ENCODE measurements at places on chromosomes 2 and 18. TPM values are rescaled to one million over a fixed set of nuclear protein-coding genes. Genes with fewer than 3 reads are reported as not detected.

GRCh38 chr18:55534547-55534946 is 53.4 kb downstream of the TCF4 start:
- DNase-seq: no peak

DNA sequence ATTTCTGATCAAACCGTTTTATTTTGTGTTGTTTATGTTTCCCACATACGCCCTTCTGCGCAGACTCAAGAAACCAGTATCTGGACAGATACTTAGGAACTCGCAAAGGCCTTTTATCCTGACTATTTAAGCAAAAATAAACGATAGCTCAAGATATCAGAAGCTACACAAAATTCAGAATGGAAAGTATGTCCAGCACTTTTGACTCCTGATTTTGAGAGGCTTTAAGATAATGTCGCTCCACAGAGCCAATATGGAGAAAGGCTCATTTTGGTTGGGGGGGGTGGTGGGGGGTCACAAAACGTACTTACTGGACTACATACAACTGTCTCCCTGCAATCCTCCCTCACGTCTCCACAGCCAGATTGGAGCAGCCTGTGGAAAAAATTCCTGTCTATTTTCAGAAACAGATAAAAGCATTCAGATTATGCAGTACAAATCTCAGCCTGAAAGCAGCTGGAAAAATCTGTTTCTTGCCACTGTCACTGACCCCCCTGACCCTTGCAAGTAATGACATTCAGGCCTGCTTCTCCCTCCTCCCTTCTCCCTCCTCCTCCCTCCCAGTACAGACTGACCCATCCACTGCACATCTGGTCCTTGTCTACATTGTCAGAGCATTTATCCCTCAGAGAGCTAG is 34.9 kb upstream of the LCLAT1 start:
- DNase-seq: peak; percentile 76

- DNase-seq: no peak
These were observed 74.2 kb downstream of the NCAPH start for GRCh38 chr2:96409820-96410164.

DNA sequence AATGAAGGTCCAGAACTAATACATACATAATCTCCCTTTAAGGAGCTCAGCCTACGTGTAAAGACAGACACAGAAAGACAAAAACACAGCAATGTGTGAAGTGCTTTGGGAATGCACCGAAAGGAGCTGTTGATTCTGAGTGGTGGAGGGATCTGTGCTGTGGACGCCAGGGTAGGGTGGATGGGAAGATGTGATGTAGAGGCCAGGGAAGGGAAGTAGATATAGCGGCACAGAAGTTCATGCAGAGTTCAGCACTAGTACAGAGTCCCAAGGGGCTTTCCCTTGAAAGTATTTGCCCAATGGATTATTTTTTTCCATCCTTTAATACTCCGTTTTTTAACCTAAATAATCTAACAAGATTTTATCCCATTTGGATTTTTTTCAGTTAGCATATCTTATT is 32.1 kb upstream of the DOCK10 start:
- DNase-seq: no peak

DNA sequence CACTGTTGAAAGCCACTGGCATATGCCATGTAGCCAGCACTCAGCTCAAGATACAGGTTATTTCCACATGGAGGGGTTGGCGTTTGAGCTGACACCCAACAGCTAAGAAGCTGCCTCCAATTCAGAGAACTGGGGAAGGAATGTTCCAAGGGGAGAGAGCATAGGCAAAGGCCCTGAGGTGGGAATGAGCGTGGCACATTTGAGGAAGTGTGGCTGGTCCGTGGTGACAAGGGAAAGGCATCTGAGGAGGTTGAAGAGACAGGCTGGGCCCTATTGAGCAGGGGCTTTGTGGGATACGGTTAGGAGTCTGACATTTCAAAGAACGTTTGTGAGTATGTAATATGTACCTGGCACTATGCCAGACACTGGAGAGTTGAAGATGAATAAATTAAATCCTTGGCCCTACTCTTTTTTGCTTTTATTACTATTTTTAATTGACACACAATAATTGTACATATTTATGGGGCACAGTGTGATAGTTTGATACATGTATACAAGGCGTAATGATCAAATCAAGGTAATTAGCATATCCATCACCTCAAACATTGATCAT is 27.6 kb upstream of the TMBIM1 start:
- no peak for DNase-seq

DNA sequence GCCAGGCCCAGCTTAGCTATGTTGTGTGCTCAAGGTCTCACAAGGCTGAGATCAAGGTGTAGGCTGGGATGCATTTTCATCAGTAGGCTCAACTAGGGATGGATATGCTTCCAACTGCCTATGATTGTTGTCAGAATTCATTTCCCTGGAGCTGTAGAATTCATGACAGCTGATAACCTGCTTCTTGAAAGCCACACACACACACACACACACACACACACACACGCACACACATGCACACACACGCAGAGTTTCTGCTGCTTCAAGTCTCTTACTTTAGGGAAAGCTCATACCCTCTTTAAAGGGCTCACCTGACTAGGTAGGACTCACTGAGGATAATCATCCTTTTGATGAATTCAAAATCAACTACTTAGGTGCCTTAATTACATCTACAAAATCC is 8.2 kb upstream of the VPS4B start:
- no peak for DNase-seq

- DNase-seq: peak; percentile 11
These were observed 940 bp upstream of the BOLA3 start for GRCh38 chr2:74148457-74149246.

GRCh38 chr18:2961821-2962220 is 51.1 kb downstream of the LPIN2 start:
- no peak for DNase-seq

DNA sequence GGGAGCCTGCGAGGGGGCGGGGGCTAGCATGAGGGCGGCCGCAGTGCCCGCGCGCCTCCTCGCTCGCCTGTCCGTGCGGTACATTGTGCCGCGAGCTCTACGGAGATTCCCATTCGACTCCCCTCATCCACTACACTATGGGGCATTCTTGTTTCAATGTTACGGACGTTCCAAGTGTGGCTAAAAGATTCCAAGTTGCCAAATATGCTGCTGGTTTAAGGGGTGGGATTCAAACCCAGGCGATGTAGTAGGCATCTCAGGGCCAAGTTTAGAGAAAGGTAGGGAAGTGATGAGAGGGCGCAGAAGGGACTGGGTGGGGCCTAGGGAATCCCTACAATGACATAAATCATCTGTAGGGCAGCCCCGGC is 10.0 kb upstream of the CRYBA2 start:
- no peak for DNase-seq

DNA sequence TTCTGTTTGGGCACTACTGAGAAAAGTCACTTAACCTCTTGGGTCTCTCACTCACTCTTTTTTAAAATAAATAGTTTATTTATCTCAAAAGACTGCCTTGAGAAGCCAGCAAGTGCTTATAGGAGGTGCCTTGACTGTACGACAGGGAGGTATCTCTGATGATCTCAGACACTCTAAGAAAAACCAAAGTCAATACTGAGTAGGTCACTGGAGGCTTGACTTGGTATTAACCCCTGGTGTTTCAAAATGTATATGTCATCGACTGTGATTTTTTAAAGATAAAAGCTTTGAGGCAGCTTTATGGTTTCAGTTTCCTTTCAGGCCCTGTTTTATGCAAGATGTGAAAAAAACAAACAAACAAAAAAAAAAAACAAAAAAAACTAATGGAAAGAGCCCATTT is 33.7 kb downstream of the MREG start:
- no peak for DNase-seq

GRCh38 chr2:221589696-221590095 is 17.6 kb upstream of the EPHA4 start:
- DNase-seq: no peak

DNA sequence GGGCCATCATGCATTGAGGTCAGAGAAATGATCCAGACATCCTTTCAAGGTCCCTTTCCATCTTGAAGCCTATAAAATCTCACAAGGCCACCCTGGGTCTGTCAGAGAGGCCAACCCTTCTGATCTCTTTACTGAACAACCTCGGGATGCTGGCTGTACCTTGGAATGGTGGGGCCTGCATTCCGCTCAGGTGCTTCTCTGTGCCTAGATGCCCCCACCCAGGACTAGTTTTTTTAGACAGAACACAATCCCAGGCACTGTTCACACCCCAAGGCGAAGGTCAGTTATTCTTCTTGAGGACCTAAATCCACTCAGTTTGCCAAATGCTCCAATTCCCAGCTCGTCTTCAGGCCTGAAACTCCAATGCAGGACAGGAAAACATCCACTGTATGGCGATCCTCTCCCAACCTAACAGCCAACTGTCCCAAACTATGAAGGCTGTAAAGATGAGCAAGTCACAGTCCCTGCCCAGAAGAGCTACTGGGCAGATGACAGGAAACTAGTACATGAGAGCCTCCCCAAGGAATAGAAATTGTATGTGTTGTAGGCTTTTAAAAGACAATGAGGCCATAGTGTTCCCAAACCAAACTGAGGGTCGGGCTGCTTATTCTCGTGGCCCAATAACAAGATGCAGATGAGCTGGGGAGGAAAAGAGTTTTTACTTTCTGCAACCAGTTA is 154.4 kb upstream of the ACAA2 start:
- DNase-seq: no peak

Gene COLEC11
- polyA plus RNA-seq: 0.56 TPM

Gene ANTXR1
- polyA plus RNA-seq: 108 TPM

Gene IL1RL1
- 0.41 TPM for polyA plus RNA-seq

Gene CFAP65
- polyA plus RNA-seq: not detected

Gene SLC16A14
- polyA plus RNA-seq: 2.8 TPM

Gene RPL31
- 3,298 TPM for polyA plus RNA-seq

Measured in hindlimb muscle (tissue), 1 donor.